ENCODE measurements at places on chromosomes 6 and 20.
A peak's percentile ranks its signal among the peaks of the same experiment; 100 is the strongest.

DNA sequence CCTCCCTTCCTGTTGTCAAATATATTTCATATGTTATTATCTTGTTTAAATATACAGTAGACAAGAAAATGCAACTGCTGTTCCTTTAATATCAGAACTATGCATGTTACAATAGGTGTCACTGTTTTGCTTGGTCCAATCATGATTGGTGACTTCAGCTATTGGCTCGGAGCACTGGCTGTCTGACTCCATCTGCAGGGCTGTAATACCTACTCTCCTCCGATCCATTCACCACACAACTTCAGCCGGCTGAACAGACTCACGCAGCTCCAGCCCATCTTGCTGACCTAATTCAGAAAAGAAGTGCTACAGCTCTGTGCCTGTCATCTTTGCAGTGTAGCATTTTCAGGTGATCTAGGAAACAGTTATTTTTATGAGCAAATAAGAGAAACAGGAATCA lies at the start of gene BTBD3:
BTBD3 (plus strand) TSS at position 231 of the 400 bp plus-strand sequence. CDS start 383 bp downstream, outside the sequence.
- peak; percentile 74 for DNase-seq

DNA sequence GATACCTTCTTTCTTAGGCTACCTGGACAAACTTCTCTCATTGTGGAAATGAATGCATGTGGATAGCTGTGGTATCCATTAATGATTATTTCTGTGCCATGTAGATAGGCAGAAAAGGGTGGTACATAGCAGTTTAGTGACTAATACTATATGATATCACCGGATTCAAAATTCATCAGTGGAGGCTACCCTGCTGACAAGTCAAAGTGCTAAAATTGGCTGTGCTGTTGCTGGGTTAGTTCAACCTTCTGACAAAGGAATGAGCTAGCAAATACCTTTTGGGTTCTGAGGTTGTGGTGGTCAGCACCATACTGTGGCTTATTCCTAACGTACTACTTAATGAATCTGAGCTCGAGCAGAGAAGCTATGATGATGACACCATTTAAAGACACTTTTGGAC lies 109.1 kb downstream of the TFAP2B start:
- no peak for DNase-seq

DNA sequence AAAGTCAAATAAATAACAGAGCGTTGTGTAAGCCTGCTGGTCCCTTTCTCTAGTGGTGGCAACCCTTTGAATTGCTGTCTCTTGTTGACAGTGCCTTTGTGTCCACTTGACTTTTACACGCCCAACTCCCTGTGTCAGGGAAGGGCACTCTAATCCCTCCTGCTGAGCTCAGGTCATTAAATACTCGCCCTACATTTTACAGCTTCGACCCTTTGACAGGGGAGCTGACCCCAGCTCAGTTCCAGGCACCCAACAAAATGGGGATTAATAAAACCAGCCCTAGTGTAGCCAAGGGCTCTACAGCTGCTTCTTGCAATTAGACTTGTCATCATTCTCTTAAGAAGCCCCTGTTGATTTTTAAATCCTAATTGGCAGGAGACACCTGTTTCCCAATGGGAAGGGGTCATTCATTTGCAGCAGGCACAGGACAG lies 308.2 kb downstream of the EYA4 start:
- no peak for DNase-seq

DNA sequence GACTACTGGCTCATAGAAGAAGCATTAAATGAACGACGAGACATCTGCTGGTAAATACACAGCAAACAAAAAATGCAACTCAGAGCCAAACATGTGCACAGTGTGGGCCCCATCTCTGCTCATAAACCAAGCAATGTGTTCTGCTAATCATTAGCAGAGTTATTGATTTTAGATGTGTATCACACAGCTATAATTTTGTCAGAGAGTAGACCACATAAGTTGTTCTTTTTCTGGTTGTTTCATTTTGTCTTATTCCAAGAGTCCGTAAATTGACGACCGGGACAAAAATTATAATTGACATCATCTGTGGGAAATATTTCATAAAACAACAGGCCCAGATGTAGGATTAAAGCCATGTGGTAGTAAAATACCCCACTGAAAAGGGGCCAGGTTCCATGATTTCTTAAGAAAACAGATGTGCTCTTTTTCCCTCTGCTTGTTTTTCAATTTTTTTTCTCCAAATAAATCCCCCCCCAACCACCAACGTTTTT lies 423.6 kb downstream of the HAO1 start:
- DNase-seq, result no peak

DNA sequence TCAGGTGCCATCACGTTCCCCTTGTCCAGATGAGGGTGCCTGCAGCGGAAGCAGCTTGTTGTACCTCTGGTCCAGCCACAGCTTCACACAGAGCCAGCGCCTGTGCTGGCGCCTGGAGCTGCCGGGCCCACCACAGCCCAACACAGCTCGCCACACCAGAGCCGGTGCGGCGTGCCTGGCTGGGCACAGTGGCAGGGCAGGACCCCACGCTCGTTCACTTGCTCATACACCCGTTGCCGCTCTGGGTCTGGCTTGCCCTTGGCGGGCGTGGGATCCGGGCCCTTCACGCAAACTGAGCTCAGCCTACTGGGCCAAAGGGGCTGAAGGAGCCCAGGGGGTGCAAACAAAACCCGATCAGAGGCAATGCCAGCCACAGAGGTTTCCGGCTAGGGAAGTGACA lies 492.5 kb upstream of the MANEA start:
- no peak for DNase-seq

GRCh38 chr6:76839505-76839904 lies 623.8 kb downstream of the HTR1B start:
- DNase-seq, result no peak

- DNase-seq, result no peak
Observed at GRCh38 chr20:46838011-46838410, 56.6 kb upstream of the EYA2 start.

- DNase-seq, result no peak
Observed at GRCh38 chr20:46827718-46828458, 66.8 kb upstream of the EYA2 start.

- DNase-seq, result no peak
Observed at GRCh38 chr6:99590728-99591672, 15.6 kb upstream of the PRDM13 start.

DNA sequence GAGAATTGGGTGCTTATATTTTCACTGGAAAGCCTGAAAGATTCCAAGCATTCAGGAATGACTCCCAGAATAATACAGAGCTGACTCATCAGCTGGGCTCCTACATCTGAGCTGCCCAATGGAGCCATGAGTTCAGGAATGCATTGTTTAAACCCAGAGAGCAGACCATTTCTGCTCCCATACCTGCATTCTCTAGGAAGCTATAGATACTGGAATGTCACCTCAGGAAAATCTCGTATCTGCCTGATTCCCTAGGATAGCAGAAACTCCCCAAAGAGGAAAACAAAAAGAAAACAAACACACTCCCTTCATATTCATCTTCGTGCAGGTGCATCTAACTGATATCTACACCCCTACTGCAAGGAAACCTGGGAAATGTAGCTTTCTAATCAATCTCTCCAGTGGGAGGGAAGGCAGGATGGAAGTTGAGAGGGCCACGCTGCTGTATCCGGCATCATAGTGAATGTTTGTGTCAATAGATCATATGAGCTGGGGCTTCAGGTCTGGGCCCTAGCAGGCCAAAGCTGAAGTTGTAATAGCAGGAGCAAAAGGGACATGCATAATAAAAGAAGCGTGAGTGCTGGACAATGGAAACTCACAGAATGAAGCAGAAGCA lies 8.2 kb upstream of the SLC2A12 start:
- DNase-seq, result no peak

DNA sequence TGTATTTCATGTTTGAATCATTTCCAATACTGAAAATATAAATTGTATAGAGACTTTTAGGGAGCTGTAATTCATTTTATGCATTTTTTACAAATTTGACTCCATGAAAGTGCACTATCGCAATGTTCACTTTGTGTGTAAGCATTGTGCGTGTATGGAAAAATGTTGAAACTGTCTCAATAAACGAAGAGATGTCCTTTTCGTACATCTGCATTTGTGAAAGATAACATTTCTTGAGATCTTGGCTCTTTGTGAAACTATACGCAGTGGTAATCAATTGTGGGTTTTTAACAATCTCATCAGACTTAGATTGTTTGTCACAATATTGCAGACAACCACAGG lies 18.6 kb upstream of the ZBP1 start:
- no peak for DNase-seq

DNA sequence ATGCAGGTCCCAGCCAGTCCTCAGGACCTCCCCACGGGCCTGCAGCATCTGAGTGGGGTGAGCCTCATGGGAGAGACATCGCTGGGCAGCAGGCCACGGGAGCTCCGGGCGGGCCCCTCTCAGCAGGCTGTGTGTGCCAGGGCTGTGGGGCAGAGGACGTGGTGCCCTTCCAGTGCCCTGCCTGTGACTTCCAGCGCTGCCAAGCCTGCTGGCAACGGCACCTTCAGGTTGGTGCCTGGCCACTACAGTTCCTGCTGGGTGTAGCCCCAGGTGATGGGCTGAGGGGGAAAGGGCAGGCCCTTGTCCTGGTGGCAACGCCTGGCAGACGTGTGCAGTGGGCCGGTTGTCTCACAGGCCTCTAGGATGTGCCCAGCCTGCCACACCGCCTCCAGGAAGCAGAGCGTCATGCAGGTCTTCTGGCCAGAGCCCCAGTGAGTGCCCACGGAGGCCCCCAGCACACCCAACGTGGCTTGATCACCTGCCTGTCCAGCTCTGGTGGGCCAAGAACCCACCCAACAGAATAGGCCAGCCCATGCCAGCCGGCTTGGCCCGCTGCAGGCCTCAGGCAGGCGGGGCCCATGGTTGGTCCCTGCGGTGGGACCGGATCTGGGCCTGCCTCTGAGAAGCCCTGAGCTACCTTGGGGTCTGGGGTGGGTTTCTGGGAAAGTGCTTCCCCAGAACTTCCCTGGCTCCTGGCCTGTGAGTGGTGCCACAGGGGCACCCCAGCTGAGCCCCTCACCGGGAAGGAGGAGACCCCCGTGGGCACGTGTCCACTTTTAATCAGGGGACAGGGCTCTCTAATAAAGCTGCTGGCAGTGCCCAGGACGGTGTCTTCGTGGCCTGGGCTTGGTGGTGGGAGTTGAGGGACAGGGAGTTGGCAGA lies 787 bp upstream of the TNFRSF6B start:
- no peak for DNase-seq

GRCh38 chr6:124699038-124699437 lies 263.2 kb upstream of the RNF217 start:
- DNase-seq, result no peak

DNA sequence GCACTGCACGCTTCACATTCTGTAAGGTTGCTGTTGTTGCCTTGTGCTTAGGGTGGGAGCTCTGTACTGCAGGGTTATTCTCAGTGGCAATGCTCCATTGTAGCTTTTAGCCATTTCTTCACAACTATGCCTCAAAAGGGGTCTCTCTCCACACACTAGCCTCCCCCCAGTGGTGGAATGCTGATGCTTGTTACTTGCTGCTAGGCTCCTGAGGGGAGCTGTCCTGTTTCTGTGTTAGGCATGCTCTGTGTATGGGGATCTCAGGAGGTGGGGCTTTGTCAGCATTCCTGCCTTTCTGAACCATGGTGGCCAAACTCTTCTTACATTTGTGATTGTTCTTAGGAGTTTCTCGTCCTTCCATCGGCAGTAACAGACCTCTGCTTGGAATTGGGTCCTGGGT lies 18.8 kb downstream of the TMEM170B start:
- DNase-seq, result no peak

GRCh38 chr6:13281686-13282085 lies 46.7 kb downstream of the TBC1D7 start:
- no peak for DNase-seq

- DNase-seq, result no peak
Observed at GRCh38 chr6:129890164-129890563, 29.0 kb upstream of the TMEM244 start.

DNA sequence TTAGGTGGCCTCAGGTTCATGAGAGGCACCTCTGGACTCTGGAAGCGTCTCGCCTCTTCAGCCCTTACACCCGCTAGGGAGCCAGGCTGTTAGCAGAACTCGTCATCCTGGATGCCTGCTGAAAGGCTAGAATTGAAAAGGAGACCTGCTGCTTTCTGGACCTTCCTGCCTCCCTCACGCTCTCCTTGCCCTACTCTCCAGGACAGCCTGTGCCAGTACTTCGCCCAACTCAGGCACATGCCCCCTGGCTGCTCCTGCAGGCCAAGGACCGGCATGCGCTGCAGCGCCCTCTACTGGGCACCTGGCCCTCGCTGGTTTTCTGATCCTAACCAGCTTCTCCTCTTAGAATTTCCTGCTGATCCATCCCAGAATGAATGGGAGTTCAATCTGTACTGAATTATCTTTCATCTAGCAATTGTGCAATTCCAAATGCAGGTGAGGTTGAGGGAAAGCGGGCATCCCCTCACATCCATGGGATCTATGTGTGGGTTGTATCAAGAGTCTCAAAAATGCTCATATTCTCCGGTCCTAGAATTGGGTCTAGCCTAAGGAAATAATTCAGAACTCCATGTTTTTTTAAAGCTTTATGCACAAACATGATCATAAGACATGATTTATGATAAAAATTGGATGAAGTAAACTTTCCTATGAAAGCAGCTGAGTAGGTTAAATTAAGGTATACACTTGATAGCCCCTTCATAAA lies 78.0 kb downstream of the PTPN1 start:
- peak; percentile 75 for DNase-seq

DNA sequence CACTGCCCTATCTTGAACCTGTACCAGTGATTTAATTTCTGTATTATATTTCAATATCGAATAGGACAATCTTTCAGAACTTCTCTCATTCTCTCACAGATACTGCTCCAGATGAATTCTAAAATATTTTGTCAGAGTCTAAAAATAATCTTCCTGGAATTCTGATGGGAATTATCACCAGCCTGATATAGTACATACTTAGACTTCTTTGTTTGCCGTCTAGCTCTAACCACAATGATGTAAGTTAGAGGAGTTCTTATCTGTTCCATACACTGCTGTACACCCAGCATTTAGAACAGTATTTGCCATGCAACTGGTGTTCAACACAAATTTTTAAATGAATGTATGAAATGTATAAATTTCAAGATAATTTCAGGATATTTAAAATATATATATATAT lies 1.3 kb upstream of the HUS1B start:
- no peak for DNase-seq

- DNase-seq, result no peak
Observed at GRCh38 chr20:32526541-32526940, 58.6 kb downstream of the NOL4L start.

GRCh38 chr20:19990850-19991249 lies 26.3 kb upstream of the NAA20 start:
- no peak for DNase-seq

GRCh38 chr6:14593286-14593685 lies 475.7 kb downstream of the CD83 start:
- DNase-seq, result no peak

DNA sequence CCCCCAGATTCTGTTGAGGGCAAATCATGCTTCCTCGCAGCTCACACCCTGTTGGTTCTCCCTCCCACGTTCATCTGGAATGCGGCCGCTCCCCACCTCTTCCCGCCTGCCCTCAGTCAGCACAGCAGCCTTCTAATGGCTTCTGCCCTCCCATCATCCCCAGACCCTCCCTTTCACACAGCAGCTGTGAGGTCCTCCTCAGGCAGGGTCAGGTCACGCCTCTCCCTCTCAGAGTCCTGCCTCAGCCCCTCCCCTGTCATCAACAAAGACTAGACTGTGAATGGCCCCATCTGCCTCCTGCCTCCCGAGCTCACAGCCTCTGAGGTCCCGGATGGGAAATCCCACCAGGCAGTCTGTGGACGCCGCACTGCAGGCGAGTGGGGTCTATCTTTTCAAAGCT lies 7.9 kb upstream of the BHLHE23 start:
- DNase-seq, result no peak

Data from NCI-H2029 (cell line).